Esophagus squamous epithelium (tissue), 5 donors: ENCODE measurements at places on chromosomes 2 and 18.

DNA sequence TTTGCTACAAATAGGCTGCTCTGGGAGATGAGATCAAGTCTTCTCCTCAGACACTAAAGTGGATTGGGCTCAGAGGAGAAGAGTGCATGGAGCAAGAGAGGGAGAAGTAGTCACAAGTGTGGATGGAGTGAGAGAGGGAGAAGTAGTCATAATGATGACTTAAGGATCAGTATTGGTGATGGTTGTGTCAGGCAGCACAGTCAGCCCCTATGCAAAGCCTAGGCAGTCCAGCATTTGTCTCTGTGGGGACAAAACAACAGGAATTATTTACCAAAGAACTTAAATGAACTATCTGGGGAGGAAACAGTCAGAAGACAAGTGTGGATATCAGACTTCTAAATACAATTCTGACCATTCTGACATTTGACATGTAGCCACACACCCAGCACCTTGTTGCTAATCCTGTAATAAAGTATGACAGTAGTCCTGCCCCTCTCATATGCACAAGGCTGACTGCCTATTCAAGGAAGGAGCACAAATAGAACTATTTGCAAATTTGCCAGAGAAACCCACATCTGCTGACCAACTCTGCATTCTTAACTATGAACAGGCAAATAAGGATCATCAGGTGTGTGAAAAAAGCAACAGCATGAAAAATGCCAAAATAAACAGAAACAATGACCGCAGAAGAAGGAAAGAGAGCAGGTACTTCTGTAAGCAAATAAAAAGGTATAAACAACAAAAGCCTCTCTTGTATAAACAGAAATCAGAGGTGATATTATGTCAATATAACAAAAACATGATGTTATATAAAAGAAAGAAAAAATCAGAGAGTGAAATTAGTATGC lies 1597.9 kb upstream of the ACVR2A start:
- no peak overlapping the region for H3K4me3 ChIP-seq
- H3K36me3 ChIP-seq, result no peaks in the 10 kb centered on the region
- DNase-seq, result no peak
- no peaks in the 10 kb centered on the region for H3K27me3 ChIP-seq

DNA sequence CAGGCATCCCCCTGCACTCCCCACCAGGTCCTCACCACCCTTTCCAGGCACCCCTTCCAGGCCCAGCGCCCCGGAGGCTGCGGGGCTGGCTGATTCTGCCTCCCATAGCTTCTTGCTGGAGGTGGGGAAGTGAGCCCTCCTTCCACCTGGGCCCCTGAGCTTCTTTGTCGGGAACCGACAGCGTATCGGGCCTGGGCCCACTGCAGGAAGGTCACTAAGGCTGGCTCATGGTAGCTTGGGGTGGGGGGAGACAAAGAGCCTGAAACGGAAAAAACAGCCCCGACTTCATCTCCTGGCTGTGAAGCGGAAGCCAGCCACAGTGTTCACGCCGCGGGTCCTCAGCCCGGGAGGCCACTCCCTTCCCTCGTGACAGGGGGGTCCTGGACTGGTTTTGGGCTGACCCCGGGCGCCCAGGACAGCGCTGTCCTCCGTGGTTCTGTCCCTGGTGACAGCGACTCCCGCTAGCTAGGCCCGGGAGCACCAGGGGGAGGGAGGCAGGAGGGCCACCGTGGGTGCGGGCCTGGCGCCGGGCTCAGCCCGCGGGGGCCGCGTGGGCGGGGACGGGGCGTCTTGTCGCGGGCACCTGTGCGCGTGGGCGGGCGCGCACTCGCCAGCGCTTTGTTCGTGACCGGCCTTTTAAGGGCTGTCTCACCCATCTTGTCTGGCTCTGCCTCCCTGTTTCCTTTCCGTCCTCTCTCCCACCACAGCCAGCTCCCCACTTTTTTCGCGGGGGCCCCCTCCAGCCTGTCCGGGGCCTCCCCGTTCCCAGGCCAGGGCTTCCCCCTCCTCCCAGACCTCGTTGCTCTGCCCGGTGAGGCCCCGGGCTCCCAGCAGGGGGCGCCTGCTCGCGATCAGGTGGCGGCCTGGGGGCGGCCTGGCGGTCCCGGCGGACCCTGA lies 64.9 kb downstream of the DNMT3A start:
- H3K27ac ChIP-seq, result peak overlapping the region; percentile 64
- H3K4me1 ChIP-seq, result peaks cover 35% of the 10 kb centered on the region
- no peaks in the 10 kb centered on the region for H3K36me3 ChIP-seq
- no peaks in the 10 kb centered on the region for H3K27me3 ChIP-seq
- peak; percentile 15 for DNase-seq

GRCh38 chr2:10820562-10820961 lies 8.0 kb upstream of the PDIA6 start:
- H3K36me3 ChIP-seq, result no peaks in the 10 kb centered on the region
- H3K27ac ChIP-seq, result no peak overlapping the region

DNA sequence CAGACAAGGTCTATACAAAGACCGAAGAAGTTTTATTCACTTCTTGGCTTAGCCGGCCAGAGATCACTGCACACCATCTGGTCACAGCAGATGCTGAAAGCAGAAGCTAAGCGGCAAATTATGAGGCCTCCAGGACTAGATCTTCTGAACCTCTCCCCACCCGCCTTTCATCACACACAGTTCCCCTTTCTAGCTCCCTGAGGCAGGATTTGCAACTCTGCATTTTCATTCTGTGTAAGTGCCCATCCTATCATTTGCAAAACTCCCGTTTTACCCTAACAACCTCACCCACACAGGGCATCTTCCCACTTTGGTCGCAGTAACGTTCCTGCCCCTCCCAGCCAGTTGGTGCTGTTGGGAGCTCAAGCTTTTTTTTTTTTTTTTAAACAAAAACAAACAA lies 3.1 kb upstream of the MOB1A start:
- peaks cover 23% of the 10 kb centered on the region for H3K4me1 ChIP-seq
- H3K36me3 ChIP-seq, result no peaks in the 10 kb centered on the region
- H3K4me3 ChIP-seq, result no peak overlapping the region
- no peak overlapping the region for H3K27ac ChIP-seq

DNA sequence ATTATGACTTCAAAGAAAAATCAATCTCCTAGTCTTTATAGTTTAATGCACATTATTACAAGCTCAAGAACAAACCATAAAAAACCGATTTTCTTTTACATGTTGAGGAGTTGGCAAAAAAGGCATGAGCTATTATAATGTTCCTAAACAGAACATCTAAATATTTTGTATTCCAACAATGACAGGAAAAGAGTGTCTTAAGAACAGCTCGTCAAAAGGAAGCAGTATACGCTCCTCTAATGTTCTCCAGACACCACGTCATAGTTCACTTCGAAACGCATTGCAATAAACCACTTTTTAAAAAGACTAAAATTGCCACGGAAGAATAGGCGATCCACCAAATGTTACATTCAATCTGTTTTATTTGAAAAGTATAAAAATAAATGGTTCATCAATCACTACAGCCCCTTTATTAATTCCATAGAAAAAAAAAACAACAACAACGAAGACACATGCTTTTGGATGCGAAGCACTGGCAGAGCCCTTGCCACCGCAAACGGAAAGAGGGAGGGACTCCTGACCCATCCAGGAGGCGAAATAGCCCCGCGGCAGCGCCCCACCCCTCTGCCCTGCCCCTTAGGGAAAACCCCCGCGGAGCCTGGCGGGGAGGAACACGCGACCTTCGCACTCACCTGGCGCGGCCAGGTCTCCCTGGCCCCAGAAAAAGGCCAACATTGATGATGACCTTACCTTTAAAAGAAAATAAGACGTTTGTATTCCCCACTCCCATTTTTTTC lies 45.8 kb downstream of the MBP start:
- no peak for DNase-seq
- H3K4me1 ChIP-seq, result peaks cover 72% of the 10 kb centered on the region
- peak overlapping the region; percentile 36 for H3K4me3 ChIP-seq
- H3K27ac ChIP-seq, result peak overlapping the region; percentile 79
- H3K27me3 ChIP-seq, result no peaks in the 10 kb centered on the region
- no peaks in the 10 kb centered on the region for H3K36me3 ChIP-seq

GRCh38 chr18:49486134-49486533 lies 900 bp downstream of the C18orf32 start:
- no peaks in the 10 kb centered on the region for H3K27me3 ChIP-seq
- H3K4me1 ChIP-seq, result peaks cover 5% of the 10 kb centered on the region
- peaks cover 21% of the 10 kb centered on the region for H3K36me3 ChIP-seq
- H3K4me3 ChIP-seq, result peak overlapping the region; percentile 79
- peak overlapping the region; percentile 97 for H3K27ac ChIP-seq

DNA sequence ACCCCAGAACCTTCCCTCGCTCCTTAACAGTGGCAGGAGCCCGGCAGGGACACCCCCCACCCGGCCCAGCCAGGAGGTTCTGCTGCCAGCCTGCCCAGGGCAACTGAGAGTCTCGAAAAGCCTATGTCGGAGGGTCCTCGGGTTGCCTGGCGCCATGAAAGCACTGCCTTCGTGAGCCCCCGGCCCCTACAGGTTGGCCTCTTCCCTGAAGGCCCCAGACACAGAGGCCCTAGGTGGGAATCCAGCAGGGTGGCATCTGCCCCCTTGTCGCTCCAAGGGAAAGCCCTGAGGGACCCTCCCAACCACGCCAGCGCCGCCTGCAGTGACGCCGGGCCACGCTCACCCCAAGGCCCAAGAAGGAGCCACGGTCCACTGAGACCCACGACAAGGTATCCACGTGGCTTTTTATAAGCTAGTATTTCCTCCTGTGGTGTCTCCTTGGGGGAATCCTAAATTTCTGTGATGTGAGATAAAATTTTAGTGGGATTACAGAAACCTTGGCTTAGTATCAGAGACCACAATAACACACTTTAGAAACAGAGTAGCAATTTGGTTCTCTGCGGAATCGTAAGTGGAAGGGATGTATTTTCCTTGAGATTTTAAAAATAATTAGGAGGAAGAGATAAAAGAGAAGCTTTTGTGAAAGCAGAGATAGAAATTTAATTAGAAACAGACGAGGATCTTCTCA lies 138.9 kb downstream of the HDAC4 start:
- H3K4me1 ChIP-seq, result peaks cover 35% of the 10 kb centered on the region
- peak overlapping the region; percentile 85 for H3K27ac ChIP-seq
- no peaks in the 10 kb centered on the region for H3K36me3 ChIP-seq
- H3K4me3 ChIP-seq, result no peak overlapping the region
- DNase-seq, result no peak

DNA sequence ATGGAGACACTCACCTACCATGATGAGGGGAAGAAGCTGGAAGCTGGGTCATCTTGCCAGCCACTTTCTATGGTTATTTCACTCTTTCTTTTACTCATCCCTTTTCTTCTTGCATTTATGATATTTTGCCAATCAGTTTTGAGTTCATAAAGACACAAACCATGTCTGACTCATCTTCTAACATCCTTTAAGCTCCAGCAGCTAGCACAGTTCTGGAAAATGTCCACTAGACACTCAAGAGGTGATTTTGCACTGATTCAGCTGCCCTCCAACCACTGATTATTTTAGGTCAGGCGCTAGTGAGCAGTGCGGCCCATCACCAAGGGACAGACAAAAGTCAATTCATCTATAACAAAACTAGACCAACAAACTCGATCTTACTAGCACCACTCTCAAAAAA lies 537.1 kb upstream of the ID2 start:
- DNase-seq, result no peak
- H3K27me3 ChIP-seq, result no peaks in the 10 kb centered on the region
- H3K4me3 ChIP-seq, result no peak overlapping the region
- no peaks in the 10 kb centered on the region for H3K4me1 ChIP-seq
- no peaks in the 10 kb centered on the region for H3K36me3 ChIP-seq
